ENCODE measurements at places on chromosomes 11 and 22.

DNA sequence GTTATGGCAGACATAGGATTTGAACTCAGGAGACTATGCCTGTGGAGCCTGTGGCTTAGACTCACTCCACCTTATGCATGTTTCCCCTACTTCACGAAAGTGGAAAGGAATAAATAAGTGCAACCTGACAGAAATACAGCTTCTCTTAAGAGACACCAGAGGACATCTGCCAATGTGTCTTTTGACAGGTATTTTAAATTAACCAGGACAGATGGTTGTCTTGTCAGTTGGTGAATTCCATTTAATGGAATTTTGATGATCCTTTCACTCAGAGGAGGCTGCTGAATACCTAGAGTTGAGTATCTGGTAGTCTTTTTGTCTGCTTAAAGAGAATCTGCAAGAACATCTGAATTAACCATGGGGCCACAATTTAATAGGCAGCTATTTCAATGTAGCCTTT lies 46.1 kb downstream of the NELL1 start:
- no peak for DNase-seq

DNA sequence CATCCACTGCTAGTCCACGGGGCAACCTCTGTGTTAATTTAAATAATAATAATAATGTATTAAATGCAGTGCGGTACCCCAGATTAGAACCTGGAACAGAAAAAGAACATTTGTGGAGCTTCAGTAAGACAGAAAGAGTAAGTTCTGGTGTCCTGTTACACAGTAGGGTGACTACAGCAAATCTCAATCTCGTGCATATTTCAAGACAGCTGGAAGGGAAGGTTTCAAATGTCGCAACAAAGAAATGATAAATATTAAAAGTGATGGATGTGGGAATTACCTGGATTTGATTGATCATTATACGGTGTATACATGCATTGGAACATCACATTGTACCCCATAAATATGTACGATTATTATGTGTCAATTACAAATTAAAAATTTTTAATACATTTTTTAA lies 1.7 kb upstream of the RAC2 start:
- no peak for DNase-seq

GRCh38 chr22:40179526-40179925 lies 1.8 kb downstream of the TNRC6B start:
- DNase-seq, result no peak

- DNase-seq, result no peak
Measured at GRCh38 chr11:58639669-58640068, 17.2 kb downstream of the CNTF start.

- DNase-seq, result no peak
Measured at GRCh38 chr11:95688501-95689222, 100.9 kb downstream of the FAM76B start.

DNA sequence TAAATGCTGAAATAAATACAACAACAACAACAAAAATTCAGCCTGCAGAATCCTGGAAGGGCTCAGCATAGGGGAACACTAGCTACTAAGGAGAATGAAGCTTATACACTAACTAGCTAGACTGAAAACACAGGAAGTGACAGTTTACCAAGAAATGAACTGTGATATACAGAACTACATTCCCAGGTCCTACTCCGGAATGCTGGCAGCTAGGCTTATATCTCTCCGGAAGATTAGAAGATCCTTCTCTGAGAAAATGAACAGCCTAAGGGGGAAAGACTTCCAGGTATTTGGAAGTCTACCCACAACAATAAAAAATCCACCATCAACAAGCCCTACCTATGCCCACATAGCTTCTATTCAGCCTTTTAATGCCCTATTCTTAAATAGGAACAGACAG lies 31.0 kb downstream of the CCDC34 start:
- peak; percentile 63 for DNase-seq

DNA sequence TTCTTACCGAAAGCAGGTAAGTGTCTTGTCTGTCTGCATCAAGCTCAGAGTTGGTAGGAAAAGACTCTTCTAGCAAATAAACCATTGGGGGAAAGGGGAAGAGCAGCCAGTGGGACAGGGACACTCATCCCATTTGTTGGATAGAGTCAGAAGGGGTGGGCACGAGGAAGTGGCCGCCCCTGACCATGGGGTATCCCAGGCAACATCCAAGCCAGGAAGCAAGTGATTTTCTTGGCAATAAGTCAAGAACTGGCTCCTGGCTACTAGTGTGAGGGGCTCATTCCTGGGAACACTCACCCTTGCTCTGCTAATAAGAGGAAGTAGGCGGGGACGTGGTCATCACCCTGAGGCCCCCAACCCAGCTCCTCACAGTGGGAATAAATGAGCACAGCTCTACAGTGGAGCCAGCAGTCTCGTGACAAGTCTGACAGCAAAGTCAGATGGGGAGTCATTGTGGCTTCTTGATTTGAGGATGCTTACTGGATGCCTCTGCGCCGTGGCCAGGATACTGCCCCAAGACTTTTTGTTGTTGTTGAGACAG lies 6.7 kb downstream of the SLC25A18 start:
- DNase-seq, result peak; percentile 25
